EH (cell line): ENCODE measurements at places on chromosomes 3 and 15.

GRCh38 chr3:63807961-63808565 lies 11.0 kb upstream of the C3orf49 start:
- no peak for DNase-seq

- peak; percentile 13 for DNase-seq
Measured at GRCh38 chr15:66071160-66071920, 182.2 kb downstream of the MEGF11 start.

DNA sequence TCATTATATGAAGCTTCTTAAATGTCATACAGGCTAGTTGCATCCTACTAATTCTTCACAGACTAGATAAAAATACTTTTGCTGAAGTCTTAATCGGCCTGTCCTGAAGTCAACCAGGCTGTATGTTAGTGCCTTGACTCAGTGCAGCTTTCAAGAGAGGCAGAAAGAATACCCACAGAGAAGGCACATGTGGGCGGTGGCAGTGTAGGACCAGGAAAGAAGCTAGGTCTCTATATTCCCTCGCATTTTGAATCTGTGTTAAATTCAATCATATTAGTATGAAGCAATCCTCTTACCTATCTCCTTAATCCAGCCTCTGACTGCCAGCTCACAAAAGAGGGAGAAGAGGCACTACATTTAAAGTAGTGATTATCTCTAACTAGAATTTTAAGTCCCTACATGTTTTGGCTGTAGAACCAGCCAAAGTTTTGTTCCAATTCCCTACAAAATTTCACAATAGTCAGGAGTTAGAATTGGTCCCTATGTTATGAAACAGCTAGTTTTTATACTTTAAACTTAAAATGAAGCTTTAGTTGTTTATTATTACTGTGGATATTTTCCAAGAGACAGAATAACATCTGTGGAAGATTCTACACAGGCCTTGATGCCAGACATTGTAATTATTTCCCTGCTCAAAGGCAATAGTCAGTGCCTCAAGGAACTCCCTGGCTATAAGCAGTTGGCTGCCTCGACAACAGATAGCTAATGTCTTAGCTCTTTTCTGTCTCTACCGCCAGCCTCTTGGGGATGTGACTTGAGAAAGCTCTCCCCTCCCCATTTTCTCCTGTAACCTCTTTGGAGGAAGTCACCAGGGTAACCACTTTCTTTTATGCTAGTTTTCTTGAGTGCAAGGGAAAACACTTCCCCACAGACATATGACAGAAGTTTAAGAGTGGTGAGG lies 31.9 kb downstream of the CRTC3 start:
- peak; percentile 74 for DNase-seq

GRCh38 chr3:55521738-55522421 lies 34.8 kb upstream of the WNT5A start:
- peak; percentile 88 for DNase-seq

- no peak for DNase-seq
Measured at GRCh38 chr15:37055481-37055880, 44.9 kb downstream of the MEIS2 start.

GRCh38 chr3:18885612-18886011 lies 262.7 kb upstream of the KCNH8 start:
- no peak for DNase-seq

GRCh38 chr3:39156421-39156820 lies 3.0 kb upstream of the CSRNP1 start:
- no peak for DNase-seq

- DNase-seq = no peak
Measured at GRCh38 chr15:40242601-40243000, 3.7 kb downstream of the PAK6 start.

- DNase-seq = peak; percentile 81
Measured at GRCh38 chr15:63503739-63504246, 600 bp upstream of the USP3 start.

DNA sequence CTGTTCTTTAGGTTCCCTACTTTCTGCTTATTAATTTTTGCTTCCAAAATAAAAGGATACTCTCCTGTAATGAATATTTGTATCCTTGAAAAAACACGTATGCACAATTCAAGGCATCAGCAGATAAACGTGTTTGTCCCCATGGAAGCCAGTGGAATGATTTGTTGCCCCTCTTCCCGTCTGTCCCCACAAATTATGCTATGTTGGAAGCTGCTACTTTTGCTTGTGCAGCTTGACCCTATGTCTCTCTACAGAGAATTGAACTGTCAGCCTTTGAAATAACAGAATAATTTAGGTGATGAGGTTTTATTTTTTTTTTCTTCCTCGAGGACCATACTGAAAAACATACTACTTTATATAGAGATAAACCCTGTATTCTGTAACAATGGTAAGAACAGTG lies 401.5 kb upstream of the GOLIM4 start:
- no peak for DNase-seq

DNA sequence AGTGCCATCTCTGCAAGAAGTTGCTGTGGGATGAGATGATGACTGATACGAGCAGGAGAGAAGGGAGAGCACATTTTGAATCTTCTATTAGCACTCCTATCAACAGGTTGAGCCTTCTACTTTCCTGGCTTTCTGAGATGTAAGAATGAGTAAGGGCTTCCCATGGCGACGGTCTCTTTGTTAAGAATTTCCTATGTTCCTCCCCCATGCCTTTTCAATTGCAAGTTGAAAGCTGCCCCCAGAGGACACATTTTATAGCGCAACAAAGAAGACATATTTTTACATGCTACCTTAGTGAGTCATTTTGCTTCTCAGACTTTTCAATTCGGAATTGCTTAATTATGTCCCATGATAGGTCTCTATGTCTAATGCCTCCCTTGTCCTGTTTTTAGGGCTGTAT lies 71.3 kb upstream of the LRTM1 start:
- DNase-seq = peak; percentile 93

DNA sequence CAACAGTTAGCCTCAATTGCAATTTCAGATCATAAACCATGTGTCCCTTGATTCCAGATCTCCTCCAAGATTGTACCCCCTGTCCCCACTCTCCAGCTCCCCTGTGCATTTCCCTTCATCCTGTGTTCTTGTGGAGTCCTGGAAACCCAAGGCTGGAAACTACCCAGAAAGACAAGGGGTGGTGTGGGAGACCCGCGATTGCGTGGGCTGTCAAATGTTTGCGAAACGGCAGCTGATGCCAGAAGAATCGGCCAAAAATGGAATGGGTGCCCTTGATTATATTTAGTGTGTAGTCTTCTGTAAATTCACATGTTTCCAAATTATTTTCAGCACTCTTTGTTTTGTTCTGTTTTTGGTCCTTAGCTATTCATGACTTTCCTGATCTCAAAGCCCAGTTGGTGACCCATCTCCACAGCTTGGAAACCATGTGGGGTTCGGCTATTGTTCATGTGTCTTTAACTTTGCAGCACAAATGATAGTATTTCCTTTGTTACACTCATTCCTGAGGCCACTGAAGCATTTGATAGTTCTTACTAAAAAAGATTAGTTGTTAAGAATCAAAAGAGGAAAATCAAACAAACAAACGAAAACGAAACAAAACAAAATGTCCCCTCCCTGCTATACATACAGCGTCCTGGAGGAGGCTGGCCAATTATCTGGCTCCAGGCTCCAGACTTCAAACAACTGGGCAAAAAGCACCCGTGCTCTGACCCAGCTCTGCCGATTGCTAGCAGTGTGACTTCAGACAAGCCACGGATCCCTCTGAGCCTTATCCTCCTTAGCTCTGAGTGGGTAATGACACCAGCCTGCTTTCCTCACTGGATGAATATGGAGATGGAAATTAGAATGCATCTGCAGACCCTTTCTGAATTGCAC lies 120.9 kb downstream of the CACNA2D3 start:
- no peak for DNase-seq

- DNase-seq = no peak
Measured at GRCh38 chr3:178147001-178147400, 389.2 kb upstream of the KCNMB2 start.

DNA sequence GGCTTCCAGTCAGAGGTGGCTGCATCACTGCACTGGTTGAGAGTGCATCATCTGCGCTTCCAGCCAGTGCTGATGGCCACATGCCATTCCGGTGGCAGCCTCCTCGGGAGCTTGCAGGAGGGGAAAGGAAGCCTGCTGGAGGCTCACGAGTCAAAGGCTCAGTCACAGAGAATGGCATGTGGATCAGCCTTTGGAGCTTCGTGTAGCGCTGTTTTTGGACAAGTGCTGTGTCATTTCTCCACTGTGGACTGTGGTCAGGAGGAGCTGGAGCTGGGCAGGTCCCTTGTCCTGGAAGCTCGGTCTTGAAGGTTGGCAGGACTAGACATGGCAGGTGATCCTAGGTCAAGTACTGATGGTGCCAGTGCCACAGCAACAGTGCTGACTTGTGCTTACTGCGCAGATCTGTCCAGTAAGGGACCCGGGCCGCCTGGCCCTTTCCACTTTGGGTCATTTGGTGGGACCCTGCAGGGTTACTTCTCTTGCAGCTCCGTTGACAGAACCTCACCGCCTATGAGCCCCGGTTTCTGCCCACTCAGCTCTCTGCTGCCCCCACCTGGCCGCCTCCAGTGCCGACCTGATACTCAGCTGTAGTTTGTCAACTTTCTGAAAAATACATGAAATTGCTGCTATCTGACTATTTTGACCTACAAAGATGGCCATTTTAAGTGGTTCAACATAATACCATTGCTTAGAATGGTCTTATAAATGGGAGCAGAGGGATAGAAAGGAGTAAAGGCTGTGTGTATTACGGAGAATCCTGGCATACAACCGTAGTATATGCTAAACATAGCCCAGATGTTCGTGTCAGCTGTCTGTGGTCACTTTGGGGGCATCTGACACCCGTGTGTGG lies 27.6 kb upstream of the TRPM1 start:
- peak; percentile 76 for DNase-seq

- DNase-seq = no peak
Measured at GRCh38 chr3:114567771-114568170, 273.9 kb downstream of the TIGIT start.

DNA sequence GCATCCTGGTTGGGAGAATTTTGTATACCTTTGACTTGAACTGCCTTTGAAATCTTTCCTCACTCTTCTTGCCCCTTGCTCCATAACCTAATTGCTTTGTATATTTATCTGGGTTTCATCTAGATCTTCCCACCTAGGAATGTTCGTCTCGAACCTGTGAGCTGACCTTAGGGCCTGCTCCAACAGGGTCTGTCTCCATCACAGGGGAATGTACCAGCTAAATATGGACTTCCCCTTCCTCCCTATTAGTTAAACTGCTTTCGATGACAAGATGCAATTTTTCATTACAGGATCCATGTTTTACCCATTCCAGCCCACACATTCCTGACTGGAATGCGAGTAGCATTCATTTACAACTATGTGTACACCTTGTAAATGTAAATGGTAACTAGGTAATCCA lies 10.6 kb upstream of the ETV5 start:
- DNase-seq = no peak

DNA sequence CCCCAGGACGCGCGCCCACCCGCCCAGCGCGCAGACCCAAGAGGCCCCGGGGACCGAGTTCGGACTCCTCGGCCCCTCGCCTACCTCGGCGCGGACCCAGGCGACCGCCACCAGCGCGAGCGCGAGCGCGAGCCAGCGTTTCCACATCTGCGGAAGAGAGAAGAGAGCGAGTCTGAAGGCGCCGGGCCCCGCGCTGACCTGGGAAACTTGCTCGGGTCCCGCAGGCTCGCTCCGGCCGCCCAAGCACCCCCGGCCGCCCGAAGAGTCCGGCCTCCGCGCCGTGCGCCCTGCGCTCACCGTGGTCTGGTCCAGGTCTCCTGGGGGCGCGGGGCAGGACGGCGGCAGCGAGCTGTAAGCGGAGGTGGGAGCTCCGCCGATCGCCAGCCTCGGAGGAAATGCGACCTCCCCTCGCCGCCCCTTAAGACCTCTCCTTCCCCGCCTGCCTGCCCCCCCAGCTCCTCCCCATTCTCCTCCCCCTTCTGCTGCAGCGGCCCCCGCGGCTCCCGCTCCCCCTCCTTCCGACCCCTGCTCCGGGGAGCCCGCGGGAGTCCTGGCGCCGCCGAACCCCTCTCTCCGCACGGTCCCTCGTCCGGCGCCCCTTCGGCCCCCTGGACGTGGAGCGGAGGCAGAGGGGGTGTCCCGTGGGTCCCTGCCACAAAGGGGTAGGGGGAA lies at the start of gene FSTL1:
Gene FSTL1, minus strand, starts transcription at position 393 of the 672 bp plus-strand sequence. Its CDS starts 246 bp downstream, at position 147.
- DNase-seq = peak; percentile 87

- DNase-seq = no peak
Measured at GRCh38 chr3:194376241-194376560, 6.7 kb upstream of the LRRC15 start.

- peak; percentile 34 for DNase-seq
Measured at GRCh38 chr15:75577401-75578172, 1.5 kb downstream of the PTPN9 start.

GRCh38 chr3:71503525-71504249 lies 79.8 kb downstream of the FOXP1 start:
- peak; percentile 81 for DNase-seq

GRCh38 chr3:31953091-31953490 lies 28.0 kb downstream of the OSBPL10 start:
- DNase-seq = no peak

DNA sequence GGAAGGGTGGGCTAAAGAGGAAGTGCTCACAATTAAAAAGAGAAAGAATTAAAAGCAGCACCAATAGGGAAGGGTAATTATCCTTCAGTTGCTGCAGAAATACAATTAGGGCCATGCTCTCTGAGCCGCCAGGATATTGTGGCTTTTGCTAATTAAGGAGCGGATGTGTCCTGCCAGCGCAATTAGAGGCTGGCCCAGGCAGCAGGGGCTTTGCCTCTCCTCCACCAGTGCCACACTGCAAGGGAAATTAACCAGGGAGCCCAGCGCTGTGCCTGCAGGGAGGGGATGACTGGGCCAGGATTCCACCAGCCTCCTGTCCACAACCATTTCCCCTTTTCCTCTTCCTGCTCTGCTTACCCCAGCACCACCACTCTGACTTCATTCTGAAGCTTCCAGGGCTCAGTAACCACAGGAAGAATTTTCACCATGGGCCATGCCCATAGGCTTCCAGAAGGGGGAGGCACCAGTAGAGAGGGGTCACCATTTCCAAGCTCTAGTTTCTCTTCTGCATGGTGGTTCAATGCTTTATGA lies 10.4 kb upstream of the AEN start:
- DNase-seq = peak; percentile 63

DNA sequence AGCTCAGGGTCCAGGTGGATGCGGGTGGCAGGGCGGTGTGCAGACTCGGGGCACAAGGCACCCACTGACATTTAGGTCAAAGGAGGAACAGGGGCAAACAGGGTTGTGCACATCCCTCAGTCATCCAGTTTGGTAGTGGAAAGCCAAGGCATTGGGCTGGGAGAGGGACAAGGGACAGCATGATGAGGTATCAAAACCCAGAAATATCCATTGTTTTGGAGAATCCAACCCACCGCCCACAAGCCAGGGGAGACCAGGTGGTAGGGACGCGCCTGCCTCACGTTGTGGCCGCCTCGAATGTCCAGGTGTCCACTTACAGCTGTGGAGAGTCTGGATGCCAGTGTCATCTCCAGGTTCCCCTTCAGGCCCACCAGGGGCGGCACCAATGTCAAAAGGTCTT lies 33.3 kb downstream of the SLC41A3 start:
- no peak for DNase-seq

DNA sequence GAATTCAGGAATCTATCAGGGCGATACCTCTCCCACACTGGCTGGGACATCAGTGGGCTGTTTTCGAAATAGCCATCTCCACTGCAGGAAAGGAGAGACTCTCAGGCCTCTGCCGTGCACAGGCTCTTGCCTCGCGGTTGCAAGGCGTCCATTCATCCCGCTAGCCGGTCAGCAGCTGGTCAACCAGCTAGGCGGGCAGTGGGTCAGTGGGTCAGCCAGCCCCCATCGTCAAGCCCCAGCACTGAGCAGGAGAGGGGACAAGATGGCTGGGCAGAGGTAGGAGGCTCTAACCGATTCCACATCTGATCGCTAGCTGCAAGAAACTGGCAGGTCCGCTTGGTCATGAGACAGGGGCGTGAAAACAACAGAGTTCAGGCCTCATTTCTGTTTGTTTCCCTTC lies 45.1 kb downstream of the MUC4 start:
- no peak for DNase-seq
